ENCODE measurements at places on chromosomes 16 and 17. TPM values are rescaled to one million over a fixed set of nuclear protein-coding genes. Genes with fewer than 3 reads are reported as not detected.

DNA sequence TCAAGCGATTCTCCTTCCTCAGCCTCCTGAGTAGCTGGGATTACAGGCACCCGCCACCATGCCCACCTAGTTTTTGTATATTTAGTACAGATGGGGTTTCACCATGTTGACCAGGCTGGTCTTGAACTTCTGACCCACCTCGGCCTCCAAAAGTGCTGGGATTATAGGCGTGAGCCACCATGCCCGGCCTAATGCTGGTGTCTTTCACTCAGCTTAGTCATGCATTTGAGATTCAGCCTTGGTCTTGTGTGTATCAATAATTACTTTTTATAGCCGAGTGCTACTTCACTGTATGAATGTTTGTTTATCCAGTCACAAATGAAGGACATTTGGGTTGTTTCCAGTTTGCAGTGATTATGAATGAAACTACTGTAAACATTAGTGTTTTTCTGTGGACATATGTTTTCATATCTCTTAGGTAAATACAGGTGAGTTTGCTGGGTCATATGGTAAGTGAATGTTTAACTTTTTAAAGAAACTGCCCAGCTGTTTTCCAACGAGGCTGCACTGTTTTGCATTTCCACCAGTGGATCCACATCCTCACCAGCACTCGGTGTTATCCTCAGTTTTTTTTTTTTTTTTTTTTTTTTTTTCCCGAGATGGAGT lies 11.0 kb upstream of the PLCG2 start:
- DNase-seq = peak; percentile 74

GRCh38 chr16:49547448-49547847 lies 173.8 kb downstream of the C16orf78 start:
- no peak for DNase-seq

- DNase-seq = no peak
These were observed 1.0 kb downstream of the ZNRF1 start for GRCh38 chr16:74999609-75000480.

GRCh38 chr17:48002266-48002915 lies 31.5 kb downstream of the CDK5RAP3 start:
- peak; percentile 76 for DNase-seq

DNA sequence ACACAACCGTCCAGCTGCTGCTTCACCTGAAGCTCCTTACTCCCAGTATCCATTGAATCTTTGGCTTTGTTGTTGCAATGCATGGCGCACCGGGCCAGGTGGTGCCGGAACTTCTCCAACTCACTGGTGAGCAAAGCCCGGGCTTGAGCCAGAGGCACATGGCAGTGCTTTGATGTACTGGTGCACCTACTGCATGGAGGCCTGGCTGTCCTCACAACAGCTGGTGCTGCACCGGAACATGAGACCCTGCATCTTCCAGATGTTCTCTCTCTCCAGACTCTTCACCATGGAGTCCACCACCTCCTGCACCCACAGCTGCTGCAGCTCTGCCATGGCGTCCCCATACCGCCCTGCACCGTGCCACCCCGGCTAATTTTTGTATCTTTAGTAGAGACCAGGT lies 10.2 kb downstream of the TACO1 start:
- DNase-seq = no peak

DNA sequence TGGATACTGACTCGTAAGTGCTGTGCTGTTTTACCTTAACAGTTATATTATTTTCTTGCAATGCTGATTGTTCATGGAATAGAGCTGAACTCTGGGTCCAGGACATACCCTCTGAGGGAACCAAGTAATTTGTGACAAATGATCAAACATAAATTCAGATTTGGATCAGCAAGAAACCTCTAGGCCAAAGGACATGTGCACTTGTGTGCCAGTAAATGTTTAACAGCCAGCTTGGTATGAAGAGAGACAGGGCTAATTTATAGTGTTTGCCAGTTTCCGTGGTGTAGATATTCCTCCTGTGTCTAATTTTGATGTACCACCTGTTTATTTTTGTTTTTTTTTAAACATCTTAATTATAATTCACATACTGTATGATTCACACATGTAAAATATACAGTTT lies 30.8 kb upstream of the MRC2 start:
- no peak for DNase-seq

DNA sequence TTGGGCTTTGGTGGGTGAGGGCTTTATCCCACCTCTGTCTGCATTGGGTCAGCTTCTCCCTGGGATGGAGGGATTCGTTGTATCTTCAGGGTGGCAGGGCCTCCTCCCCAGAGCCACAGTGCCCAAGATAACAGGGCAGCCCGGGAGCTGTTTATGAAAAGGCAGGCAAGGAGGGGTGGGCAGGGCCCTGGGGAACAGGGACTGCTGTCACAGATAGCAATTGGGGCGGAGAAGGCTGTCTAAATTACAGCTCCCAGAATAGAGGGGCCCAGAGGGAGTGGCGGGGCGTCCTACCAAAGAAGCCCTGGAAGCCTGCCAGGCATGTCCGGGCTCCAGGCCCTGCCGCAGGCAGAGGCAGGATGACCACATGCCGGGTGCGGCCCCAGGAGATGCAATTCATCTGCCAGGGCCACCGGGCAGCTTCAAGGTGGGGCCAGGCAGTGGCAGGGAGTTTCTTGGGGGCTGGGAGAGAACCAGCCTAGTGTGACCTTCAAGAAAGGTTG lies 18.8 kb upstream of the PHOSPHO1 start:
- DNase-seq = peak; percentile 64

The ST6GALNAC2 gene
- total RNA-seq = 5.3 TPM

The TBC1D26 gene
- not detected for total RNA-seq

The C17orf107 gene
- 4.8 TPM for total RNA-seq

The ZNF594 gene
- total RNA-seq = 3.7 TPM

All from Caki2 (cell line).